Activated CD4-positive, alpha-beta memory T cell treated with anti-CD3 and anti-CD28 coated beads for 36 hours (primary cell): ENCODE measurements at places on chromosomes 16 and 17. TPM values are rescaled to one million over a fixed set of nuclear protein-coding genes. Genes with fewer than 3 reads are reported as not detected.
A peak's percentile ranks its signal among the peaks of the same experiment; 100 is the strongest.

GRCh38 chr16:54936979-54937670 lies 6.5 kb downstream of the IRX5 start:
- DNase-seq: peak; percentile 41

DNA sequence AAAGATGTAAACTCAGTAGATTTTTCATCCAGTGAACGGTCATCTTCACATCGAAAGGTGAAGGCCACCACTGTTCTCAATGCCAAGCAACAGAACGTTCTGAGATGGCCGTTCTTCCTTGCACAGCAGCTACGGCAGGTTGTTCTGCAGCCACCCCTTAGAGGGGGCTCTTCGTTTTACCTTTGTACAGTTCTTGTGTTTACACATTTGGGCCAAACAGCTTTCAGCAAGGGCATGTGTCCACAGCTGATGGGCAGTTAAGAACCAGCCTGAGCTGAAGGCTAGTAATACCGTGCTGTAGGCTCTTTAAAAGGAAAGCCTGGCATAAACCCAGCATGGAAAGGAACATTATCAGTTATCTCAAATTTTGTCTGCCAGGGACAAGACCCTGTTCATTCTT lies 15.9 kb downstream of the PLD6 start:
- DNase-seq: no peak

DNA sequence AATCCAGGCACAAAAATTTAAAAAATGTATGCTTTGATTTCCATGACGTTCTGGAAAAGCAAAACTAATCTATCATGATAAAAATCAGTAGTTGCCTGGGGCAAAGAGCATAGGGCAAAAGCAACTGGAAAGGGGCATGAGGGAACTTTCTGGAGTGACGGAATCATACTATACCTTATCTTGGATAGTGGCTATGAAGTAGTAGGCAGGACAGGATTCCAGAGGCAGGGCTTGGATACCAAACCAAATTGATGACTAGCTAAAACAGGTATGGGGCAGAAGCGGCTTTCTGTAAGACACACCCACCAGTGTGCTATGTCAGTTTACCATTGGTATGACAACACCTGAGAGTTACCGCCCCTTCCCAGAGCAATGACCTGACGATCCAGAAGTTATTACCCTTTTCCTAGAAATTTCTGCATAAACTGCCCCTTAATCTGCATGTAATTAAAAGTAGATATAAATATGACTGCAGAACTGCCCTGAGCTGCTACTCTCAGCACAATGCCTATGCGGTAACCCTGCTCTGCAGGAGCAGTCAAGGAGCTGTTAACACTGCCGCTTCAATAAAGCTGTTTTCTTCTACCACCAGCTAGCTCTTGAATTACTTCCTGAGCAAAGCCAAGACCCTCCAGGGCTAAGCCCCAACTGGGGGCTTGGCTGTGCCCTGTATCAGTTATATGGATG lies 56.7 kb downstream of the CFDP1 start:
- no peak for DNase-seq

- no peak for DNase-seq
Measured at GRCh38 chr17:66275651-66276050, 26.8 kb upstream of the PRKCA start.

The ABCA10 gene
- 0.38 TPM for total RNA-seq

The SALL1 gene
- total RNA-seq: not detected

GRCh38 chr17:47388825-47389224 lies 65.1 kb downstream of the EFCAB13 start:
- no peak for DNase-seq

DNA sequence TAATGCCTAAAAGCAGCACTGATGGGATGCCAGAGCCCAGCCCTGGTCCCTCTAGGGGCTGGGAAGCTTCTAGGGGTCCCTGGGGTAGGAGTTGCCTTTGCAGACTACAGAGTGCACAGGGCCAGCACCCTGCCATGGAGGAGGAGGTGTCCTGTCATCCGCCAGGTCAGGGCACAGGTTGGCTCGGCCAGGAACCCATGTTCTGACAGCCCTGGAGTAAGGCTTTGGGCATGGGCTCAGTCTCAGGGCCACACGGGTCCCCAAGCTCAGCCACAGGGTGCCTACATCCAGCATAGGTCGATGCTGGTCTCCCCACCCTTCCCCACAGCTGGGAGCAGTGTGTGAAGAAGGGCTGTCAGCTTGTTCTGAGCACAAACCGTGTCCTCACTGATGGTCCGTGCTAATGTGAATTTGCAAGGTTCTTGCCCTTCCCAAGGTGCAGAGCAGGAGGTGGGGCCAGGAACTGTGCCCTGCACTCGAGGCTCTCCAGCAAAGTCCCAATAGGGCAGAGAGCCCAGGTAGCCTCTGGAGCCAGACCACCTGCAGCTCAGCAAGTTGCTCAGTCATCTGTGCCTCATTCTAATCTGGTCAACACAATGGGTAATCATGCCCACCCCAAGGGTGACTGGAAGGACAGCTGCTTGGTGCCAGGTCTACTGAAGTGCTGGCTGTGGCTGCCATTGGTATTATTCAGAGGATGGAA lies 72.8 kb downstream of the AMFR start:
- DNase-seq: no peak

GRCh38 chr16:67268136-67268579 lies 11.2 kb upstream of the PLEKHG4 start:
- no peak for DNase-seq

DNA sequence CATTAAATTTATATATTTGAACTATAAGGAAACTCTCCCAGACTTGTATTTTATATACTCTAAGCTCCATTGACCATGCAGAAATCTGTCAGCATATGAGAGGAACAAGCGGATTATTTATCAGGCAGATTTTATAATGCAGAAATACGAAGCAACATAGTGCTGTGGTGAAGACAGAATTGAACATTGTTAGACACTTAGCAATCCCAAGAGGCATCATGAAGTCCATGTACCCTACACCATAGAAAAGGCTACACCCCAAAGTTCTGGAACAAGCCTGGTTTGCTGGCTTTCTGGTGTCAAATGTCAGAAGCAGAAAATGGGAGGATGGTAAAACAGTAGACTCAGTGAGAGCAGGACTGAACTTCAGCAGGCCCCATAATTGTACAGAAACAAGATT lies 241.1 kb downstream of the PRKCA start:
- DNase-seq: no peak

- DNase-seq: peak; percentile 98
Measured at GRCh38 chr17:18158022-18158600, 25.5 kb upstream of the ALKBH5 start.

The NXPH3 gene
- total RNA-seq: 0.10 TPM

The SLC12A3 gene
- not detected for total RNA-seq
